ENCODE measurements at places on chromosomes 2 and 18. TPM values are rescaled to one million over a fixed set of nuclear protein-coding genes. Genes with fewer than 3 reads are reported as not detected.

UGT1A4 gene
- not detected for polyA plus RNA-seq

DNA sequence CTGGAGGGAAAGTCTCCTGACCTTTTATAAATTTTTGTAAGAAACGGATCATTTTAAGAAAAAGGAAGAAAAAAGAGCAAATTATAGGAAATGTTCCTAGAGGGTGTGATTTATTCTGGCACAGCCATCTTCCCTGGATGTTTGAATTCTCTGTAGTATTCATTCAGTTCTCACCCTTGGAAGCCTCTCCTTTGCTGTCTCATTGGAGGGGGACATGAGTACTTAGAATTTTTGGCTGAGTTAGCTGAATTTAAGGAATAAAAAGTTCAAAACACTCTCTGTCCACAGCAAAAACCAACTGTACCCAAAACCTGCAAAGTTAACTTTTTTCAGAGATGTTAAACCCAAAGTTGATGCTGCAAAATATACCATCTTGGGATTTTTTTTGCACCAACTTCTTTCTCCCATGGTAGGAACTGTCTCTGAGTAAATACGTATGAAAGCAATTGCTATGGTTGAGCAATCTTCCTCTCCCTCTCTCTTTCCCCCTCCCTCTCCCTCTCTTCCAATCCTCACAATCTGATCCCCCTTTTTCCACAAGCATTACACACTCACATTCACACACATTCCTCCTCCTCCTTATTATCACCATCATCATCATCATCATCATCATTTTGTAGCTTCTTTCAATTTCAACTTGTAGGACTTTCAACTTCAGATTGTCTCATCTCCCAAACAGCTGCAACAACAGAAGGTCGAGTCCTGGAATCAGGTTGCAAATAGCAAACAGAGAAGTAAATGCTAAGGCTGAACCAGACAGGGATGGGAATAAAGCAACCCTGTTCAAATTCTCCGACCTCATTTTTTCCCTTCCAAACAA is 183.7 kb downstream of the GFPT1 start:
- no peak for DNase-seq

- DNase-seq, result no peak
Observed at GRCh38 chr18:70046207-70046606, 98.5 kb upstream of the CD226 start.

DNA sequence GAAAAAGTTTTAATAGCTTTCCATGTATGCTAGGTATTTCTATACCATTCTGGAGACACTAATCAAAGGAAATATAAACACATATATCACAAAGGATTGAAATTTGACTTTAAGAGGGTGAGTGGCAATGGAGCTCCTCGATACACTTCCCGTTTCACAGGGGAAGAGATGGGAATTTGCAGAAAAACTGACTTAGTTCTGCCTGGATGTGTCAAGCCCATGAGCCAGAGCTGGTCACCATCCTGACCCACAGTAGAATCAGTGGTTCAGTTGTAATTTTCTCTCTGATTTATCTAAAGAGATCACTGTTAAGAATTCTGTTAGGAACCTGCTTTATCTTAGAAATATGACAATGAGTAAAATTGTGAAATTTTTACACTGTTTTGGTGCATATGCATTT is 34.2 kb downstream of the PLCL1 start:
- no peak for DNase-seq

DNA sequence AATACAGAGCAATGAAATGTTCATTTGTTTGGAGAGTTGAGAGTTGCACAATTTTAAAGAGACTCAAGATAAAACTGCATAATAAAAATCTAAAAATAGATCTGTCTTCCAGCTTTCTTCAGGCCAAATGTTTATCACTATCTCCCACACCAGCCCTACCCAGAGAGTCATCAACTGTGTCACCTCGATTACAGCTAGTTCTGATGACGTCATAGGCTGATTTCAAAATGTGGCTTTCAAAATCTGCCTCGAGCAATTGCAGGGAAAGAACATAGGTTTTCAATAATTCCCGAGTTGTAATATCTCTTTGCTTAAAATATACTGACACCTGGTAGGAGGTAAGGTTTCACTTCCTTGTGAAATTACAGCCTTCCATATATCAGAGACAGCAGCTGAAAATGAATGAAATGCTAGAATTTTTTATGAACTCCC is 677.6 kb upstream of the ID2 start:
- DNase-seq, result no peak

ZNF804A gene
- polyA plus RNA-seq, result 1.3 TPM

DCAF17 gene
- polyA plus RNA-seq, result 28.4 TPM

DNA sequence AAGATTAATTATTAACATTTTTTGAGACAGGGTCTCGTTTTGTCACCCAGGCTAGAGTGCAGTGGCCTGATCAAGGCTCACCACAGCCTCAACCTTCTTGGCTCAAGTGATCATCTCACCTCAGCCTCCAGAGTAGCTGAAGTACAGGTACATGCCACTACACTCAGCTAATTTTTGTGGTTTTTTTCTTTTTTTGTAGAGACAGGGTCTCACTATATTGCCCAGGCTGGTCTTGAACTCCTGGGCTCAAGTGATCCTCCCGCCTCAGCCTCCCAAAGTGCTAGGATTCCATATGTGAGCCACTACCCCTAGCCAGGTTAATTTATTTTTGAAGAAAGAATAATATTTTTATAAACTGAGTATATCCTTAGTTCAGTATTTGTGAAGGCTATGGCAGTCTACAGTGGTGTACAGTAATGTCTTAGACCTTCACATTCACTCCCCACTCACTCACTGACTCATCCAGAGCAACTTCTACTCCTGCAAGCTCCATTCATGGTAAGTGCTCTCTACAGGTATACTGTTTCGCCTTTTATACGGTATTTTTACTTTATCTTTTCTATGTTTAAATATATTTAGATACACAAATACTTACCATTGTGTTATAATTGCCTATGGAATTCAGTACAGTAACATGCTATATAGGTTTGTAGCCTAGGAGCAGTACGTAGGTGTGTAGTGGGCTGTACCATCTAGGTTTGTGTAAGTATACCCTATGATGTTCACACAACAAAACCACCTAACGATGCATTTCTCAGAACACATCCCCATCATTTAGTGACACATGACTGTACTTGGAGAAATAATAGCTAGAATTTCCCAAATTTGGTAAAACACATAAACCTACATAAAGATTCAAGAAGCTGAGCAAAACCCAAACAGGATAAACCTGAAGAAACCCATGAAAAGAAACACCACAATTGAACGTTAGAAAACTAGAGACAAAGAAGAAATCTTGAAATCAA is 38.6 kb downstream of the MGAT4A start:
- DNase-seq, result no peak

HES6 gene
- polyA plus RNA-seq, result 8.7 TPM

GRCh38 chr18:37847544-37847943 is 281.9 kb upstream of the CELF4 start:
- DNase-seq, result no peak

DNA sequence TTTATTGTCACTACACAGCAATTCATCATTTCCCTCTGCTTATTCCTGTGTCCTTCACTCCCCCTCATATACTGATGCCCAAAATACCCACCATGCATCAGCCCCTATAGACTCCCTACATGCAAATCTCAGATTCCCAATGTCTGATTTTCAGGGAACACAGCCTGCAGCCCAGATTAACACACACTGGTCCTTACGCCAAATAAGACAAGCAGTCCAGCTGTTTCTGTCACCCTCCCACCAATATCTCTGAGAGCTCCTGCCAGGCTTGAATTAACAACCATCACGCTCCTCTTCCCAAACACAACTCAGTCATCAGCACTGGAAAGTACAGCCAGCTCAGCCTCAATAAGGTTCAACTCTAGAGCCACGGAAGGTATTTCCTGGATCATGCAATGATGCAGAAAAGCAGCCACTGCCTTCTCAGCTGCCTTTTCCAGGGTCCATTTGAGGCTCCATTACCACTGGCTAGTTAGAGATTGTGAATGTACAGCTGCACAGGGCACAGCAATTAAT is 39.0 kb upstream of the SLC35F5 start:
- DNase-seq, result no peak

DNA sequence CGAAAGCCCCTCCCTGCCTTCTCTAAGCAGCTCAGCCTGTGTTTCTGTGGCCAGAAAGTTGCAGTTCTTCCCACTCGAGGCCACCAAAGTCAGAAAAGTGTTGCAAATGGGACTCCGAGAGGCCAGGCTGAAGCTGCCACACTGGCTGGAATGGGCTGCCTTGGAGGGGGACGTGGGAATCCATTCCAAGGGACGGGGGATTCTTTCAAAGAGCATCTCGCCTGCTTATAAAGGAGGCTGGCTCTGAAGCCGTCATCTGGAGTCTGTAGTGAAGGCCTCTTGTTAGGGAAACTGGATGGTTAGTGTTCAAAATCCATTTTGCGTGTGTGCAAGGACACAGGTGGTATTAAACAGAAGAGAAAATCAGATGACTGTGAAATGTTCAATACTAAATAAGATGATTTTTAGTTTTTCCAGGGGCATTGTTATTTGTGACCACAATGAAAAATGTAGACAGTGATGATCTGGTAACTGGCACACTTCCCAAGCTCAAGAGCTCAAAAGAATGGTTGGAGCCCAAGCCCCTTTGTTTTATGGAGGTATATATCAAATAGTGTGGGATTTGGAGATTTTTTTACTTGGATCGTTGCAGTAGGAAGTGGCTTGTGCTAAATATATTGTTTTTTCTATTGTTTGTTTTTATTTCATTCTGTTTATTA is 782 bp downstream of the FAM228B start:
- DNase-seq, result no peak

DNA sequence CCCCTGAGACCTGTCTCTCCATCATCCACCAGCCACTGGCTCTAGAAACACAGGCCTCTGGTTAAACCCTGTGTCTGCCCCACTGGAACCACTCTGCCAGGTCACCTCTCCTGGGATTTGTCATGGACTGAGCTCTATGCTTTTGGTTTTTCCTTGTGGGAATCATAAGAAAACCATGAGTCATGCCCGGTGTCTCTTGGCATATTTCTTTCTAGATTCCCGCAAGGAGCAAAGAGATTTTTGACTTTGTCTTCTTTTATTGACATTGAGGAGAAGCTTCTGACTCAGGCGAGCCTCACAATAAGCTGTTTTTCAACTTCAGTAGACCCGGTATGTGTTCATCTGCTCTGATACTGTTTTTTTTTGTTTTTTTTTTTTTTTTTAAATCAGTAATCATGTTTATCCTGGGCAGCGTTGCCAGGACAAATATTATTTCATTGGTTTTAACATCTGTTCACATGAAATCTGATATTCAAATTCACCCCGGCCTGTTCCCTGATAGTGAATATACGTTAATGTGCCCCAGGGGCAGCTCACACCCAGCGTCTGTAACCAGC is 207.1 kb downstream of the ACKR3 start:
- DNase-seq, result no peak

DNA sequence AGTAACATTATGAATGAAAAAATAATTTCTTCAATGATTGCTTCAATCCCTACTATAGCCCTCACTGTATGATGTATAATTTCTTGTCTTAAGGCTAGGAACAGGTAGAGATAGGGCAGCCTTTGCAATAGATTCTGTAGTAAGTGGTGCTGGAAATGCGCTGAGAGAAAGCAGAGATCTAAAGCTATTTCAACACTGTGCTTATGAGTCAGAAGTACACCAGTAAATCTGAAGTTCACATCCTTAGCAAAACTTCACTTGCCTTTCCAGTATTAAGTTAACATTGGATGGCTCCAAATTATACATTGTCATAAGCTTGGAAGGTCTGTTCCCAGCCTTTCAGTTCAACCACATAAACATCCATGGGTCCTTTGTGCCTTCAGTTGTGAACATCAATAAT is 178.2 kb upstream of the EPHA4 start:
- no peak for DNase-seq

DNA sequence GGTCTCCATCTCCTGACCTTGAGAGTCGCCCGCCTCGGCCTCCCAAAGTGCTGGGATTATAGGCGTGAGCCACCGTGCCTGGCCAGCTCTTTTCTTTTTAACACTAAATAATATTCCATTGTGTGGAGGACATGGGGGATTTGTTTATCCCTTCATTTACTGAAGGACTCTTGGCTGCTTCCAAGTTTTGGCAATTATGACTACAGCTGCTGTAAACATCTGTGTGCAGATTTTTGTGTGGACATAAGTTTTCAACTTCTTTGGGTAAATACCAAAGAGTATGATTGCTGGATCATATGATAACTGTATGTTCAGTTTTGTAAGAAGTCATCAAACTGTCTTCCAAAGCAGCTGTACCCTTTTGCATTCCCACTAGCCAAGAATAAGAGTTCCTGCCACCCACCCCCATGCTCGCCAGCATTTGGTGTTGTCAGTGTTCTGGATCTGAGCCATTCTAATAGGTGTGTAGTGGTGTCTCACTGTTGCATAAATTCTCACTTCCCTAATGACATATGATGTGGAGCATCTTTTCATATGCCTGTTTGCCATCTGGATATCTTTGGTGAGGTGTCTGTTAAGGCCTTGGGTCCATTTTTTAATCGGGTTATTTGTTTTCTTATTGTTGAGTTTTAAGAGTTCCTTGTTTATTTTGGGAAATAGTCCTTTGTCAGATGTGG is 52.2 kb downstream of the TNFRSF11A start:
- no peak for DNase-seq

DNA sequence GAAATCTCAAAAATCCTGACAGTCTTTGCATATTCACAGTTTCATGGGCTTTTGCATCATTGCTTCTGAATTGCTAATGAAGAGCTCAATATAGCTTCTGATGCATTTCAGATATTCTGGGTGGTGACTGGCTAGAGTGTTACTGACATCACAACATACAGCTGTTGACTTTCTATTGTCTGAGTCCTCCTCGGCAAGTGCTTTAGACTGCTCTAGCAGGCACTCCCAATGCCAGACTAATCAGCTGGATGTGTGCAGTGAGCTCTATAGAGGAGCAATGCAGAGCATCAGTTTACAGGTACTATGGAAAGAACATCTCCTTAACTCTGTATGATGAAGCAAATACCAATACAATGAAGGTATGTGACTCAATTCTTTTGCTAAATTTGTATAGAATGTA is 54.9 kb downstream of the R3HDM1 start:
- no peak for DNase-seq

DNA sequence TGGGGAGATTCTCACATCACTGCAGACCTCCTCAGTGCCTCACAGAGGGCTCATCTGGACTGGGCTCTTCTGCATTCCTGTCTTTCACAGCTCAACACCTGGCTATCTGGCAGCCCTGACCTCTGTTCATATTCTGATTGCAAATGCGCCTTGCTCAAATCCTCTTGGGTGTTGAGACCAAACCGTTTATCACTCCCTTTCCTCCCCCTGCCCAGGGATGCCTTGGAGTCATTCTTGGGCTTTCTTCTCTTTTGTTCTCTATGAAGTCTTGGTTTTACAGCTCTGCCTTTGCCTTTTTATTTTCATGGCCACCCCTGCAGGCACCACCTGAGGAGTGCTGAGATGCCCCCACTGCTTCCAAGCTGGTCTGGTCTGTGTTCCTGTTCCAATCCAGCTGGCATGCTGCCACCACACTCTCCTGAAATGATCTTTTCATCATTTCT is 26.3 kb downstream of the TUBB6 start:
- DNase-seq, result no peak

- no peak for DNase-seq
Observed at GRCh38 chr2:117170897-117171296, 643.6 kb upstream of the DDX18 start.

DNA sequence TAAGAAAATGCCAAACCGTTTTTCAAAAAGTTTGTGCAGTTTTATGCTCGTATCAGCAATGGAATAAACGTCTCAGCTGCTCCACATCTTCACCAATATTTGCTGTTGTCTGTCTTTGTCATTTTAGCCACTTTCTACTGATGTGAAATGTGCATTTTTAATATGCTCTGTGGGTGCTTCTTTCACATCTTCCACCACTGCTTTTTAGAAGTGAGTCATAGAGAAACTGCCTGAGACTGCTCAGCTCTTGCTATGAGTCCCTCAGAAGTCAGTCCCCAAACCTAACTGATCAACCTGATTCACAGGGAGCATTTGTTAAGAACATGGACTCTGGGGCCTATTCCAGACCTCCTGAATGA is 41.0 kb upstream of the EPC2 start:
- DNase-seq, result no peak

Data from renal cortex interstitium (tissue), 15 donors.